ENCODE measurements at places on chromosomes 12 and 14.
A peak's percentile ranks its signal among the peaks of the same experiment; 100 is the strongest.

- DNase-seq: peak; percentile 82
These were observed at the start of gene LTB4R for GRCh38 chr14:24310646-24311604. Gene LTB4R, plus strand, starts transcription at chr14:24311502. Its CDS starts 4,150 bp downstream, at chr14:24315652.

- no peak for DNase-seq
These were observed 51.0 kb downstream of the NINJ2 start for GRCh38 chr12:612293-612692.

GRCh38 chr14:96421236-96421635 lies 29.3 kb downstream of the AK7 start:
- DNase-seq: no peak

DNA sequence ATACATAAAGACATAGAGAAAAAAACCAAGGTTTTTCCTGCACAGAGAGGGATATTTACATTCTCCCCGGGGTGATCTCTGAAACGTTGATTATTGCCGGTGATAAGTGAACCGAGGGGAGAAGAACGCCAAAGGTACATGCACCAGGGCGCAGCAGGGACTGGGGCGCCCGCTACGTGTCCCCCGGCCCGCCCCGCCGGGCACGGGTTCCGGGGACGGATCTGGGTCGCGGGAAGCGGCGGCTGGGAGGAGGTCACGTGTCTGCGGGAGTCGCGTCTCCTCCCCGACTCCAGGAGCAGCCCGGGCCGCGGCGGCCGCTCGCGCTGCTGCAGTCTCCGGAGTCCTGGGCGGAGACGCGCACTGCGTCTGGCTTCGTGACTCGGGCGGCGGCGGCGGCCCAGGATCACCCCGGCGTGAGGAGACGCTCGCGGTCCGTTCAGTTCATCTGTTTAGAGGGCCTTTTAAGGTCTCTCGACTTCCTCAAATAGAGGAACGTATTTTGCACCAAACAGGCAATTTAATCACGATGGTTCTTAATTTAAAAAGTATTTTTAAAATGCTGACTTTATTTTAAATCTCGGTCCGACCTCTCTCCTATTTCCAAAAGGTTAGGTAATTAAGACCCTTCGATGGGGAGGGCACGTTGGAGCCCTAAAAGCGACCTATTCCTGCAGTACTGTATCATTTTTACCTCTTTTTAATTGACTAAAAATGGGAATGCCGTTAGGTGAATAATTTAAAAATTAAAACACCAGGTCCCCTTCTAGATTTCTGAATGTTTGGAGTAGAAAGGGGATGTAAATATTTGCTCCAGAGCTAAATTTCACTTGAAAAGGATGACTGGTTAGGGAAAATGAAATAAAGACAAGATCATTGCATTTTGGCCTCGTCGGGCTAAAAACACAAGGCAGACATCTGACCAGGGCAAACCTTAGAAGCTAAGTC lies 1.8 kb upstream of the BHLHE41 start:
- DNase-seq: peak; percentile 76

DNA sequence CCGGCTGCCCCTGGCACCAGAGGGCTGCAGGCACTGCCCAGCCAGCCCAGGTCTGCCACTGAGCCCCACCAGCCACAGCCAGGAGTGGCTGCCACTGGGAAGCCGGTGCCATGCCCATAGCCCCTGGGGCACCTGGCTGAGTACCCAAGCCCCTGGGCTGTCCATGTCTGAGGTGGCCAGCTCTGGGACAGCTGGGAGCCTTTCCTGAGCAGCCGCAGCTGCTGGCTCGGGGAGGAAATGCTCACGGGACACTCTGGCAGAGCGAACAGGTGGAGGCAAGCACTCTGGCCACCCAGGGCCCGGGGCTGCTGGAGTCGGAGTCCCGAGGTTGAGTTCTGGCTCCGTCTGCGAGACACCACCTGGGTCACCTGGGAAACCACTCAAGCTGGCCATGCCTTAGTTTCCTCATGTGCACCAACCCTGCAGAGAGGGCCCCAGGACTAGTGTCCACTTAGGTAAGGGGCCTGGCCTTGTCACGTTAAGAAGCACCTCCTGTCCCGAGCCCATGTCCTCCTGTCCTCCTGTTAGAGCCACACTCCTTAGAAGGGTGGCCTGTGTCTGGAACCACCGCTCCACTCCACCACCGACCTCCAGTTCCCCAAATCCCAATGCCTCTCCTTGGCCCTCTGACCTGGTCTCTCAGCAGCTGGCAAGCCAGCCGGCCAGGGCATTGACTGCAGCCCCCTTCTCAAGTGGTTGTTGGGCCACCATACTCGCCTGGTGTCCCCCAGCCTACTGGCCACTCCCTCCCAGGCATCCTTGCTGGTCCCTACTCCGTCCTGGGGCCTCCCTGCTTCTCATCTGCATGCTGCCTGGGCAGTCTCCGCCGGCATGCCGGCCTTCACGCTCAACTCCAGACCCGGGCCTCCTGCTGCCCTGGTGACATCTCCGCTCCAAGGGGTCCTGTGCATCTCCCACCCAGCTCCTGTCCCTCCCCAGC lies 45.3 kb downstream of the BEGAIN start:
- no peak for DNase-seq

DNA sequence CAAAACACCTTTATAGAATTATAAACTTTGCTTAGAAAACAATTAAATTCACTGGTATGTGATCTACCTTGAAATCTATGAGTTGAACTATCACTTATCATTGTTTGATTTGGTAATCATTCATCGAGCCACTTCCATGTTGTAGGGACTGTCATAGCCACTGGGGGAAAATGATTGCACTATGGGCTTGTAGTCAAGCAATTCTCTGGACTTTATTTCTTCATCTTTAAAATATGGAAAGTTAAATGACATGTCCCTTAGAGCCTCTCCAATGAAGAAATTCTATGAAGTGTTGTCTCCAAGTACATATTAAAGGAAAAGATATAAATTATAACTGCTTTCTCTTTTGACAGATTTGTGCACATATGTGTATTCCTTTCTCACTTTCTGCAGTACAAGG lies 97.3 kb downstream of the NELL2 start:
- DNase-seq: no peak

DNA sequence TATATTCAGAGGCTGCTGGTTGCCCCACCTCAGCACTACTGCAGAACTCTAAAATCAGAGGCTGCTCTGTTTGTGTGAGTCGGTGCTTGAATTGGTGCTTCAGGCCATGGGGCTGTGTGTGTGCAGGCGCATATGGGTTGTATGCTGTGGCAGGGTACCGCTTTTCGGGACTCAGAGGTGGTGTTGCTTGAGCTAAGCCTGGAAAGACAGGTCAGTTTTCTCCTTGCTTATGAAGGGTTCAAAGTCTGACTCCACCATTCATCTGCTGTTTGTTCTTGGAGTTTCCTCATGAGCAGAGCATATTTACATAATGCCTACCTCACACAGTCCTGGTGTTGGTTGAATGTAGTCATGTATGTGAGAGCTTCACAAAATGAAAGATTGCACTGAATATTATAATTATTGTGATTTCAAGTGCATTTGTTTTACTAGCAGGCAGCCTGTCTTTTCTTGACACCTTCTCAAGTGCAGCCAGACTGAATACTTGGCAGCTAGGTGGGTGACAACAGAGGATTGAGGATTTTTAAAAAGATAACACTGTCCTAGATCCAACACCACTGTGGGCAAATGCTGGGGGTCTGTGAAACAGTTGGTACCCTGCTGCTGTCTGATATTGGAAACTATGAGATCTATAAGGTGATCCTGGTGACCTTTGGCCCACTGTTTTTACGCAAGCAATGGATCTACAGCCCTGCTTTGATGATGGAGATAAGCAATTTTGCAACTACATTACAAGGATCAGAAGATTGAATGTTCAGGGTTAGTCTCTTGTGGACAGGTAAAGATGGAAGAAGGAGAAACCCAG lies 1.0 kb upstream of the ANG start:
- DNase-seq: no peak

- DNase-seq: no peak
These were observed 43.8 kb downstream of the SLC35F4 start for GRCh38 chr14:57822081-57822480.

DNA sequence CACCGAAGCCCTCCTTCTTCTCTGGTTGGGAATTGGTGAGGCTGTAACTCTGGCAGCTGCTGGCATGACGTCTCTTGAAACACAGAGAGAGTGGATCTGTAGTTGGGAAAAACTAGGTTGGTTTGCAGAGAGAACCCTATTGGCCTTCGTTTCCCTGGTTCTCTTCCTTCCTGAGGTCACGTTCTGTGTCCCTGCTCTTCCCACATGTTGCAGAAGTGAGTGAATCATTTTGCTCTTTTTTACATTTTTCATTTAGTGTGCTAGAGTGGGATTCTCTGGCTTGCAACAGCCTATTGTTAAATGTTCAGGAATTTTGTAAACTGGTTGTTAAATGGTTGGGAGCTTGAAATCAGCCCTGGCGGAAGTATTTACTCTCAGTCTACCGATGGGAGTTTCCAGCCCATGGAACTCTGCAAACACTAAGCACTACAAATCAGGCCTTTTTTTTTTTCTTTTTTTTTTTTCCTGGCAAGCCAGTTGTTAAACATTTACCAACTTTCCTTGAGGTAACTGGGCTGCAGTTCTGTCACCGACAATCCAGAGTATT lies 26.8 kb upstream of the CKAP4 start:
- DNase-seq: no peak

- no peak for DNase-seq
These were observed 46.1 kb downstream of the DNAH10 start for GRCh38 chr12:123808167-123808566.

DNA sequence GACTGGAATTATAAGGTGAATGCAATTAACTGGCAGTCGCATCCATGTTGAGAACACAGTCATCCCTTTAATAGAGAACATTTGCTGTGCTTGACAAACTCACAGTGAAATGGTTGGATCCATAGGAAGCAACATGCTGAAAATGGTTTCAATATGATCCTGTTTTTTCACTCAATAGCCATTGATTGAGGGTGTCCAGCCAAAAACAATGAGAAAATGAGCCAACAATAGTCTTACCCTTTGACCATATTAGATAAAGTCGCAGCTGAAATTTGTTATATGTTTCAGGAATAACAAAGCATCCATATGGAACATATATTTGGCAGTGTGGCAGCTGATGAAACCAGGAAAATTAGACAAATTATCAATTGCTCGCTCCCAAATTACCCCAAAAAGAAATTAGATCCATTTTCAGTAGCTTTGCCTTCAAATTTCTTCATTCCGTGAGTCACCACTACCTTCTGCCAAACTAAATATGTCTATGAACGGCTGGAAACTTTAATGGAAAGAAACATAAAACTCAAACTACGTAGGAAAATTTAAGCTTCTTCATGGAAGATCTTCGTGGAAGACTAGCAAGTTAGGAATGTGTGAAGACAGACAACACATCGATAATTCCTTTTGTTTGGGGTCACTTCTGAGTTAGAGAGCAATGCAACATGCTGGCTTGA lies 17.4 kb downstream of the IGF1 start:
- peak; percentile 82 for DNase-seq

DNA sequence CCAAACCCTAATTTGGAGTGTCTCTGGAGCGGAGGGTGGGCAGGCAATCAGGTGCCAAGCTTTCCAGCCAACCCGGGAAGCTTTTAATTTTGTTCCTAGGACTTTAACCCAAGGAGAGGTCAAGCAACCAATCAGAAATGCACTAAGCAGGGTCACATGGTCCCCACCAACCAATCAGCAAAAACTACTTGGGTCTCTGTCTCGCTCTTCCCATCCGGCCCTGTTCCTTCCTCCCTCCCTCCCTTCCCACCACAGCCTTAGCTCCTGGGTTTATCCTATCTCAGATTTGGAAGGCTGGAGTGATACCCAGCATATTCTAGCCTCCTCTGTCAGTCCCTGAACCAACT lies 7.3 kb downstream of the HOXC5 start:
- DNase-seq: no peak

GRCh38 chr12:50053583-50053982 lies 3.8 kb upstream of the ASIC1 start:
- DNase-seq: no peak

DNA sequence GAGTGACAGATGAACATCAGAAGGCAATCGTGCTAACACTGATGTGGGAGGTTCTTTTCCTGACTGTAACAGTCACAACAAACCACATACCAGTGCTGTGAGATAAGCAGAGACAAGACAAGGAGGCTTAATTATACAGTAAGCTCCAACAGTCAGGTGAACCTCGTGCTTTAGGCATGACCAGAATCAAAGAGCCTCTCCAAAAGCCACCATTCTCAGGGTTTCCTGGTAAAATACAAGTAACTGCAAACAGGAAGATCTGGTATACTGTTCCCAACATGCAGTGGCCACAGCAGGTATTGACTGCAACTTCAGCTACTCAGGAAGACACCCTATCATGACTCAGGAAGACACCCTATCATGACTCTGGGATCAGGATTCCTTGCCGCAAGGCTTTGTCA lies 47.3 kb upstream of the GTF2A1 start:
- DNase-seq: no peak

Measured in fibroblast of lung (primary cell).